LHCN-M2 (cell line): ENCODE measurements at places on chromosomes 2 and 18.

GRCh38 chr18:50274941-50275340 lies 6.4 kb downstream of the MBD1 start:
- DNase-seq: no peak

GRCh38 chr2:197359859-197360258 lies 49.3 kb upstream of the ANKRD44 start:
- DNase-seq: no peak

GRCh38 chr2:220227266-220227920 lies 600.0 kb downstream of the SLC4A3 start:
- peak; percentile 60 for DNase-seq

- DNase-seq: no peak
Measured at GRCh38 chr2:5549771-5550170, 142.4 kb upstream of the SOX11 start.

- peak; percentile 39 for DNase-seq
Measured at GRCh38 chr2:36352701-36353100, 2.9 kb upstream of the CRIM1 start.

DNA sequence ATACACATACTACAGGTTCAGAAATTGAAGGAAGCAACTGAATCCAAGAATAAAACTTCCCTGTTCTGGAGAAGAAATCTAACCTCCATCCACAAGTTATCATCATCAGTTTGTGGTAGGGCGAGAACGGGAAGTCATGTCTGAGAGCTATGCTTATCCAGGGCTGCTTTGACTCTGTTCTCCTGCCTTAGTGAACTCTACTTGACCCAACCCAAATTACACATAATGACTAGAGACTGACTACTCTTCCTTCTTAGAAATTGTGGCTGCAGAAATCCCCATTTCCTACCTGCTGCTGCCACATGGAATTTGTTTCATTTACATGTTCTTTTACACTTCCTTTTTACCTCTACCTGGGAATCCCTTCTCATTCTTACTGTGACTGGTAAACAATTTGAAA lies 1102.6 kb upstream of the PIK3C3 start:
- no peak for DNase-seq
